ENCODE measurements at places on chromosomes 13 and 19.

DNA sequence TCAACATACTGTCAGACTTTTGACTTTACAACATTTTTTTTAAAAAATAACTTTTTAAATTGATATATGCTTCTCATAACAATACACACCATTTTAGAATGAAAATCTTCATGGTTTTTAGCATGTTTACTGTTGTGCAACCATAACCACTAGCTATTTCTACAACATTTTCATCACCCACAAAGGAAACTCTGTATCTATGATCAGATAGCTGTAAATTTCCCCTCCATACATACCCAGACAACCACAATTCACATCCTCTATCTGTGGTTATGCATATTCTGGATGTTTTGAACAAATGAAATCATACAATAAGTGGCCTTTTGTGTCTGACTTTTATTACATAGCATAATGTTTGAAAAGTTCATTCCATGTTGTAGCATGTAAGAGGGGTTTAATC lies 1666.0 kb downstream of the EFNB2 start:
- no peak for DNase-seq

GRCh38 chr19:4083677-4084546 lies 17.2 kb upstream of the ZBTB7A start:
- DNase-seq, result no peak

- no peak for DNase-seq
Observed at GRCh38 chr13:76890021-76890420, 3.8 kb upstream of the KCTD12 start.

GRCh38 chr13:75405976-75406703 lies 75.8 kb downstream of the TBC1D4 start:
- no peak for DNase-seq

GRCh38 chr13:26411206-26411605 lies 146.3 kb upstream of the WASF3 start:
- DNase-seq, result no peak

DNA sequence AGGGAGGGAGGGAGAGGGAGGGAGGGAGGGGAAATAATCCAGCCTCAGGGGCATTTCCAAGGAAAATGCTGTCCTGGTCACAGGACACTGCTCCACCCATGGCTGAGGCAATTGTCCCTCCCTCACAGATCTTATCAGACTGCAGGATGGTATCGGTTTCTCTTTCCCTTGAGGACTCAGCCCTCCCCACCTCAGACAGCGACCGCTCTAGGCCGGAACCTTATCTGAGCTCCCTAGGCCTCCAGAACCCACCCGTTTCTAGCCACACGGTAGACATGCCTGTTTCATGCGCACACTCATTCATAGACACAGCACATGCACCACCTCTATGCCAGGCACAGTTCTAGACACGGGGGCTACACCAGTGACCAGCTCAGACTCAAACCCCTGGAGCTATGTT lies 10.0 kb upstream of the IZUMO2 start:
- no peak for DNase-seq

GRCh38 chr13:90414691-90415596 lies 932.5 kb upstream of the MIR17HG start:
- no peak for DNase-seq

GRCh38 chr19:50980208-50980607 lies 3.5 kb downstream of the KLK7 start:
- DNase-seq, result no peak

DNA sequence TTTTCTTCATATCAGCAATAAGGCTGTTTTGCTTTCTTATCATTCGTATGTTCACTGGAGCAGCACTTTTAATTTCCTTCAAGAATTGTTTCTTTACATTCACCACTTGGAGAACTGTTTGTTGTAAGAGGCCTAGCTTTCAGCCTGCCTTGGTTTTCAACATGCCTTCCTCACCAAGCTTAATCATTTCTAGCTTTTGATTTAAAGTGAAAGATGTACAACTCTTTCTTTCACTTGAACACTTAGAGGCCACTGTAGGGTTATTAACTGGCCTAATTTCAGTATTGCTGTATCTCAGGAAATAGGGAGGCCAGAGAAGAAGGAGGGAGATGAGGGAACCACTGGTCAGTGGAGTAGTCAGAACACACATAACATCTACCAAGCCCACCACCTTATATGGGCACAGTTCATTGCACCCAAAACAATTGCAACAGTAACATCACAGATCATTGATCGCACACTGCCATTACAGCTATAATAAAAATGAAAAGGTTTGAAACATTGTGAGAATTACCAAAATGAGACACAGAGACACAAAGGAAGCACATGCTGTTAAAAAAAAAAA lies 181.4 kb upstream of the TUBA3C start:
- no peak for DNase-seq

DNA sequence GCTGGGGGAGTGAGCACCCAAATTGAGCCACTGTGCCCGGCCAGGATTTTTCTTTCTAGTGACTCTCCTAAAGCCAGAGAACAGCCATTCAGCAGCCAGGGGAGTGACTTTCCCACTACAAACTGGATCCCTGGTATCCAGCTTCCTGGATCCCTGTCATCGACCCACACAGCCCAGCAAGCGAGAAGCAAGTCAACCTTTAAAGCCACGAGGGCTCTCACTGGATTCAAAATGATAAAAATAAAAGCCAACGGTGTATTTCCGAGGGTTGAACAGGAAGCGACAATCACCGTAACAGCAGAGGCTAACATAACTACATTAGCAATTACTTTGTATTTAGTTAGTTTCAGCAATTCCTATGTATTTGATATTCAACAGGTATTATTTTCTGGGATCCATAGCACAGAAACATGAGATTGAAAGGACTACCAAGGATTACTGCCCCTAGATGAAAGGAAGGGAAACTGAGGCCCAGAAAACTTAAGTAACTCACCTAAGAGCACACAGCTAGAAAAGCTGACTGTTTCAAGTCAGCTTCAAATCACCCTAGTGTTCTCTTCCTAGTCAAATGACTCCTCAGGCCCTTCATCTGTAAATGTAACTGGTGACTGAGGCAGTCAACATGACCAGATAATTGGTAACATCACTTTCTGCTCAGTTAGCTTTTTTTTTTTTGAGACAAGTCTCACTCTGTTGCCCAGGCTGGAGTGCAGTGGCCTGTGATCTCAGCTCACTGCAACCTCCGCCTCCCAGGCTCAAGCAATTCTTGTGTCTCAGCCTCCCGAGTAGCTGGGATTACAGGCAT lies 2.7 kb downstream of the RFX1 start:
- DNase-seq, result no peak
